ENCODE measurements at places on chromosomes 5 and 9.

DNA sequence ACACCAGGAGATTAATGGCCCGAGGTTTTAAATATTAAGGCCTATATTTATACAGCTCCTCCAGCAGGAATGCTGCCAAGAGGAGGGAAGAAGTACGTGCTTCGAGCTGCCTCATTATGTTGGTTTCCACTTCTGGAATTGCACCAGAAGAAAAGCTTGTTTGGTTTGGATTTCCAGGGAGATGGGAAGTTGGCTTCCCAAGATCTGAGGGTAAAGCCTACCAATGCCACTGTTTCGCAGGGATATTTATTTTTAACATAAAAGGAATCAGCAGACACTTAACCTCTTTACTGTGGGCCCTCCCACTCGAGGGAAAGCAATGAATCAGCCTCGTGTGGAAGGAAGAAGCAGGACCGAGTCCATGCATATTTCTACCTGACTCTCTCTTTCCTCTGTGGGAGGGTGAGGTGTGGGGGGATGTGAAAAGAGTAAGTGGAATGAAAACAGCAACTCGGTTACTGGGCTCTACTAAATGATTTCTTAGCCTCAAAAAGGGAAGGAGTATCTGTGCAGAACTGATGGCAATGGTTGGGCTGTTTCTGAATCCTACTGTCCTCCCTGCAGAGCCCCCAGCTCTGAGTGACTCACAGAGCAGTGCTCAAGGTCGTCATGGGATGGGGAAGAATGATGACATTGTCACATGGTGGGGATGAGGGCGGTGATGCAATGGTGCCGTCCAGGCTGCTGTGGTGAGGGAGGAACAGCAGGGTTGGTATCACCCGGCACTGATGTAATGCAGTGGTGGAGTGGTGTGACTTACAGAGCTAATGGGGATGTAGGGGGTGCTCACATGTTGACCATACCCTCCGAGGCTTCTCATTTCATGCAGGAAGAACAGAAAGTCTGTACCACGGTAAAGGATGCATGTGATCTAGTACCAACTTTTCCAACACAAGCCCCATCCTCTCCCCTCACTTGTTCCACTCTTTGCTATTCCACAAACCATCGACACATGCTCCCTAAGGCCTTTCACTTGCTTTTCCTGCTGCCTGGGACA lies 215.0 kb upstream of the PANK3 start:
- DNase-seq = peak; percentile 85

DNA sequence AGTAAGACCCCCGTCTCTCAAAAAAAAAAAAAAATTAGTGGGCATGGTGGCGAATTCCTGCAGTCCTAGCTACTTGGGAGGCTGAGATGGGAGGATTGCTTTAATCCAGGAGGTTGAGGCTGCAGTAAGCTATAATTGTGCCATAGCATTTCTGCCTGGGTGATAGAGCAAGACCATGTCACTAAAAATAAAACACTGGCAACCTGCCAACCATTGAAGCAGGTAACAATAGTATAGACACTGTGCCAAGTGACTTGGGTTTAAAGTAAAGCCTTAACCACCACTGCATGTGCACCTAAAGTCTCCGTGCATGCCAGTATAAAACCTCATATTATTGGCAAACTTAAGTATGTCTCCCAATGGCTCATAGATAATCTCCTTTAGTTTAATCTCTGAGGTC lies 3.4 kb upstream of the APBA1 start:
- no peak for DNase-seq

DNA sequence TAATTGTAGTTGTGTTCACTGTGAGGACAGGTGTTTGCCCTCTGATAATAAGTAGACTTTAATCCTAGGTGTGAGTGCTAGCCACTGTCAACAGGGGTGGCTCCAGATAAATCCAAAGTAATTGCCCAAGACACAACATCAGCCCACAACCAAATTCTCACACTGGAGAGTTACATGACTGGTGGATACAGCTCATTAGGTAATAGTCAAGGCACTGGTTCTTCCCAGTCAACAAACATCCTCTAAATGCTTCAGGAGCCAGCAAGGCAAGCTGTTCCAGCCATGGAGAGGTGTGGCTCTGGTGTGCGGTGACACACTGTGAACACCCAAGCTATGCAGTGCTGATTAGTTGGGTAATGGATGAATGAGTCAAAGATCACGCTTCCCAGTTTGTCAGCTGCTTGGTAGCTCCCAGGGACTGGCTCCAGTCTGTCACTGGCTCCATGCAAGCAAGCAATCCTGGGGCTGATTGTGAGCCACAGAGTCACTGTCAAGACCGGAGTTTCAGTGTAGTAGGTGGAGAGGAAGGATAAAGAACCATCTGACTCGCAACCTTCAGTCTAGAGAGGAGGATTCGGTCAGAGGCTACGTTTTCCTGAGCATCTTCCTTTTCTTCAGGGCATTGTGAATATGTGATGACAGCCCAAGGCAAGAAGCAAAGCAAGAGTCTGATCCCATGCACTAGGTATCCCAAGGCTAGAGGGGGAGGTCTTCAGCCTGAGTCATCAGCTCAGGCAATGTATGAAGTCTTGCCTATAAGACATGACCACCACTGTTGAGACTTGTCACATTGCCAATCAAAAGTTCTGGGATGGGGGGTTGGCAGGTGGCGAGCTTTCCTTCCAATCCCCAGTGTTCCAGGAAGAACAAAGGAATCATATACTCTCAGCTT lies 63.1 kb downstream of the UGCG start:
- DNase-seq = peak; percentile 93

DNA sequence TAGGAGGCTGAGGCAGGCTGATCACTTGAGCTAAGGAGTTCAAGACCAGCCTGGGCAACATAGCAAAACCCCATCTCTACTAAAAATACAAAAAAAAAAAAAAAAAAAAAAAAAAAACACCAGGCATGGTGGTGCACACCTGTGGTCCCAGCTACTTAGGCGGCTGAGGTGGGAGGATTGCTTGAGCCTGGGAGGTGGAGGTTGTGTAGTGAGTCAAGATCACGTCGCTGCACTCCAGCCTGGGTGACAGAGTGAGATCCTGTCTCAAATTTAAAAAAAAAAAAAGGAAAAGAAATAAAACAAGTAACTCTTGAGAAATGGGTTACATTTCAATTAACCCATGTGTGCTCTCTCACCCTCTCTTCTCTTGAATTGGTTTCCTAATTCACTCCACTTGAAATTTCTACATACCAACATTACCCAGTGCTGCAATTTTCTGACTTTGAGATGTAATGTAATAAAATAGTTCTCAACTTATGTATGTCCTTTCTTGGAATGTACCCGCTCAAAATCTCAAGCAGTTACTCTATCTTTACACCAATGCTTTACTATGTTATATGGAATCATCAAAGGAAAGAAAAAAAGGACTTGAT lies 35.8 kb downstream of the TMEM245 start:
- no peak for DNase-seq

GRCh38 chr5:65742565-65743231 lies 20.7 kb downstream of the NLN start:
- peak; percentile 89 for DNase-seq

DNA sequence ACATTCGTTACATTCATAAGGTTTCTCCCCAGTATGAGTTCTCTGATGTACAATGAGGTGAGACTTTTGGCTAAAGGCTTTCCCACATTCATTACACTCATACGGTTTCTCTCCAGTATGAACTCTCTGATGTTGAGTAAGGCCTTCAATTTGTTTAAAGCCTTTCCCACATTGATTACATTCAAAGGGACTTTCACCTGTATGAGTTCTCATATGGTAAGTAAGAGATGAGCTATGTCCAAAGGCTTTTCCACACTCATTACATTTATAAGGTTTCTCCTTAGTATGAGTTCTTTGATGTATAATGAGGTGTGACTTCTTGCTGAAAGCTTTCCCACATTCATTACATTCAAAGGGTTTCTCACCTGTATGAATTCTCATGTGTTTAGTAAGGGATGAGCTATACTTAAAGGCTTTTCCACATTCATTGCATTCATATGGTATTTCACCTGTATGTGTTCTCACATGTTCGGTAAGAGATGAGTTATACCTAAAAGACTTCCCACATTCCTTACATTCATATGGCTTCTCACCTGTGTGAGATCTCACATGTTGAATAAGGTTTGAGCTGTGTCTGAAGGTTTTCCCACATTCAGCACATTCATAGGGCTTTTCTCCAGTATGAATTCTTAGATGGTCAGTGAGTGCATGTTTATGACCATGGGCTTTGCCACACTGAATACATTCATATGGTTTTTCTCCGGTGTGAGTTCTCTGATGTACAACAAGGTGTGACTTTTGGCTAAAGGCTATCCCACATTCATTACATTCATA lies 13.5 kb downstream of the ZFP37 start:
- peak; percentile 4 for DNase-seq

DNA sequence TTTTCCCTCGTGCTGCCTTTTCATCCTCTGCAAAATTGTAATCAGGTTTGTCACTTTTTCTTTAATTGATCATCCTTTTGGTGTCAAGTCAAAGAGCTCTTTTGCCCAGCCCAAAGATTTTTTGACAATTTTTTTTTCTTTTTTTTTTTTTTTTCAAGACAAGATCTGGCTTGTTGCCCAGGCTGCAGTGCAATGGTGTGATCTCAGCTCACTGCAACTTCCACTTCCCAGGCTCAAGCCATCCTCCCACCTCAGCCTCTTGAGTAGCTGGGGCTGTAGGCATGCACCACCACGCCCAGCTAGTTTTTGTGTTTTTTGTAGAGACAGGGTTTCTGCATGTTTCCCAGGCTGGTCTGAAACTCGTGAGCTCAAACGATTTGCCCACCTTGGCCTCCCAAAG lies 36.7 kb downstream of the CDK7 start:
- DNase-seq = peak; percentile 62

GRCh38 chr9:17611342-17611741 lies 32.5 kb downstream of the SH3GL2 start:
- no peak for DNase-seq

DNA sequence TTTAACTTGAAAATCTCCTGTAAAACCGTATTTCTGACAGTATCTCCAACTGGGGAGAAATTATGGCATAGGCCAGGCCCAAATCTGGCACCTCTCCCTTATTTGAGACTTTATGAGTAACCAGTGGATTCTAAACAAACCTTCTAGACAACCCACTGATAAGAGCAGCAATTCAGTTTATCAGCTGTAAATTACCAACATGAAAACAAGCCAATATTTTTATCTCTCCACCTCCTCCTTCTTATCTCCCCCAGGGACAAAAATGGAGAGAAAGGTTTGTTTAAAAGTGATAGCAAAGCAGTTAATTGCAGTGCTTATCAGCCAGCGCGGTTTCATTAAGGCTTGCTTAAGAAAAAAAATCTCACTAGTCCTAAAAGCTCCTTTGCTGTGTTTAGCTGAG lies 53.8 kb downstream of the KCNV2 start:
- DNase-seq = no peak

DNA sequence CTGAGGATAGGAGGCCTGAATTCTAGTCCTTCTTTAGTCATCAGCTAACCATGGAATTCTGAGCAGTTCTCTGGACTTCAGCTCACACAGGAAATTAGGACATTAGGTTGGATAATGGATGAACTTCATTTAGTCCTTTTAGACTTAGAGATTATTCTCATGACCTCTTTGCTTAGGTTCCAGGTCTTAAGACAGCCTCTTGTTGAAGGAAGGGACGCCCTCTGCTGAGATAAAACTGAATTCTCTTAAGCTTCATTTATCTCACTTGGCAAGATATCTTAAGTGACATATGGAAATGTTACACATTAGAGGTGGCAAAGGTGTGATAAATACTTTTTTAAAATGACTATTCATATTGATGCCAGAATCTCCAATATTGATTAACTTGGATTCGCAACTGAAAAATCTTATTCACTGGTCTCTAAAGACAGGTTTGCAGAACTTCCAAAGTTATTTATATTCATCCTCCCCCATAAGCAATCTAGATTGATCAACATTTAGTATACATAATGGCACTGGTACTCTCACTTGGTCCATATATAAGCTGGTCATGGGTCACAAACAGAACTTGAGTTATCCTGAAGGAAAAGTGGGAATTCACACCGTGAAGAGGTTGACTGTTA lies 16.9 kb upstream of the ZNF366 start:
- peak; percentile 75 for DNase-seq

DNA sequence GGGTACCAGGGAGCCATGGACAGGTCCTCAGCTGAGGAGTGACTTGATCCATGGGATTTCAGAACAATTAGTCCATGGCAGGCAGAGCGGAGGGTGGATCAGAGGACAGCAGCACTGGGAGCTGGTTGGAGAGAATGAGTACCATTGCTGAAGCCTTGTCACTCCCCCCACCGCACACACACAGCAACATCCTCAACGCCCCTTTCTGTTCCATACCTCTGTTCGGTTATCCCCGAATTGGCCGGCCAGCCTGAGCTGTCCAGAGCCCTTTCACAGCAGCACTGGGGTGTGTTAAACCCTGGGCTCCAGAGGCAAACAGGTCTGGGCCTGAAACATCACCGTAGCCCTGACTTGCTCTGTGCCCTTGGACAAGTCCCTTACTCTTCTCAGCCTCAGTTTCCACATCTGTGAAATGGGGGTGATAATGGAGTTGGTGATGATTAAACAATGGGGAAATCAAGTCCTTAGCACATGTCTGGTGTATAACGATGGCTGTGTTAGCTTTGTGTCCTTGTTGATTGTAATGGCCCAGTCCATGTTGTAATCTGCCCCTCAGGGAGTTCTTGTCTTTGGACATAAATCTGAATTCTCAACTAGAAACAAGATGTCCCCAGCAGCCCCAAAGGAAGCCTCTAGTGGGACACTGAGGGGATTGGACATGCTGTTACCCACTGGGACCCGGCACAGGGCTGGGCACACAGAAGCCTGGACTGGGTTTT lies 16.9 kb downstream of the GSN start:
- no peak for DNase-seq

- no peak for DNase-seq
These were observed 61.1 kb upstream of the SAP30L start for GRCh38 chr5:154384480-154385235.

DNA sequence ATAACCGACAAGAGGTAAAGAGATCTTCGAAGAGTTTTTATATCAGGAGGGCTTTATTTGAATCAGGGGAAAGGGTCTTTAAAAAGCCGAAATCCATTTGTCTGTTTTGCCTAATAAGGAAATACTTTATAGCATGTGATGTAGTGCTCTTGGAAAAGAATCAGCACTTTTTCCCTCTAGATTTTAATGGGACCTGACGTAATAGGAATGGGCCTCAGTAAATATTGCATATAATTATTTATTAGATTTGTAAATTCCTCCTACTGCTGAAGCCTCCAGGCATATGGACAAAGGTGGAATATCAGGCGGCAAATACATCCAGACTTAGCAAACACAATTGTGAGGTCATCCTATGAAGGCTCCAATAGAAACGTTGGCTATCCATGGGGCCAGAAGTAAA lies 50.9 kb downstream of the ACTBL2 start:
- no peak for DNase-seq

DNA sequence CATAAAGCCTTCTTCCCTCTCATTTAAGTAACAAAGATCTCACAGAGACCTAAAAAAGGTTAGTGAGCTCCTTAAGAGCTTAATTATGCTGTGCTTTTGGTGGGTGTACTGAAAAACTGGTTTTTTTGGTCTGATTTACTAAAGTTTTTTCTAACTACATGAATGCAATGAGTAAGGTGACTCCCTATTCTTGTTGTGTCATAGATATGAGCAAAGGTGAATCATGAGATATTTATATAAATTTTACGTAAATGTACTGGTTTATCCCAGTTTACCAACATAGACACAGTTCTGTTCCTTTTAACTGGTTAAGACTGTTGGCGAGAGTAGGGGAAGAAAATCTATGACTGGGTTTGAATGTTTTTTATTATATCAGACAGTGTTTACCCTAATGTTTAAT lies 250.5 kb downstream of the NR2F1-AS1 start:
- DNase-seq = no peak

- no peak for DNase-seq
These were observed 25.7 kb downstream of the LRRTM2 start for GRCh38 chr5:138849439-138849838.

Measured in fibroblast of skin of right quadriceps (primary cell).